ENCODE measurements at places on chromosomes 6 and 20.

DNA sequence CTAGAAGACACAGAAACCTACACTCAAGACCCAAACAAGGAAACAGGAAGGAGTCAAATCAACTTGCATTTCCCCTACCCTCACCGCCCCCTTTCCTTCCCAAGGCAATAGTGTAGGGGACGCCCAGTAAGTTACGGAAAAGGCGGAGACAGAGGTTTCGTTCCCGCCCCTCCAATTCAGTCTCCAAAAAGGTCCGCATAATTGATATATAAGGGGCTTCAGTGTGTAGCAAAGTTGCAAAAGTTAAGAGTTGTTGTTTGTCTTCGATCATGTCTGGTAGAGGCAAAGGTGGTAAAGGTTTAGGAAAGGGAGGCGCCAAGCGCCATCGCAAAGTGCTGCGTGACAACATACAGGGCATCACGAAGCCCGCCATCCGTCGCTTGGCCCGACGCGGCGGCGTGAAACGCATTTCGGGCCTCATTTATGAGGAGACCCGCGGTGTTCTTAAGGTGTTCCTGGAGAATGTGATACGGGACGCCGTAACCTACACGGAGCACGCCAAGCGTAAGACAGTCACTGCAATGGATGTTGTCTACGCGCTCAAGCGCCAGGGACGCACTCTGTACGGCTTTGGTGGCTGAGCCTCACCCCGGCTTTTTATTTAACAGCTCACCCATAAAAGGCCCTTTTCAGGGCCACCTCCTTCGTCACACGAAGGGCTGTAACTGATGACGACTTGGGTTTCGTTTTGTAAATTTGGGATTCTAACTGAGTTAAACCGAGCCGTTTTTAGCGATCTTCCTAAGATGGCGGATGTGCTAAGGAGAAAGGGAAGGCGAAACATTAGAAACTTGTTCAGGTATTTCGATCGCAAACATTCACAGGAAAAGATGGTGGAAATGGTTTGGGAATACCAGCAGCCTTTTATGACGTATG lies 124.6 kb upstream of the BTN3A2 start:
- peak; percentile 96 for DNase-seq

GRCh38 chr6:34661357-34661756 lies 35.2 kb downstream of the ILRUN start:
- no peak for DNase-seq

DNA sequence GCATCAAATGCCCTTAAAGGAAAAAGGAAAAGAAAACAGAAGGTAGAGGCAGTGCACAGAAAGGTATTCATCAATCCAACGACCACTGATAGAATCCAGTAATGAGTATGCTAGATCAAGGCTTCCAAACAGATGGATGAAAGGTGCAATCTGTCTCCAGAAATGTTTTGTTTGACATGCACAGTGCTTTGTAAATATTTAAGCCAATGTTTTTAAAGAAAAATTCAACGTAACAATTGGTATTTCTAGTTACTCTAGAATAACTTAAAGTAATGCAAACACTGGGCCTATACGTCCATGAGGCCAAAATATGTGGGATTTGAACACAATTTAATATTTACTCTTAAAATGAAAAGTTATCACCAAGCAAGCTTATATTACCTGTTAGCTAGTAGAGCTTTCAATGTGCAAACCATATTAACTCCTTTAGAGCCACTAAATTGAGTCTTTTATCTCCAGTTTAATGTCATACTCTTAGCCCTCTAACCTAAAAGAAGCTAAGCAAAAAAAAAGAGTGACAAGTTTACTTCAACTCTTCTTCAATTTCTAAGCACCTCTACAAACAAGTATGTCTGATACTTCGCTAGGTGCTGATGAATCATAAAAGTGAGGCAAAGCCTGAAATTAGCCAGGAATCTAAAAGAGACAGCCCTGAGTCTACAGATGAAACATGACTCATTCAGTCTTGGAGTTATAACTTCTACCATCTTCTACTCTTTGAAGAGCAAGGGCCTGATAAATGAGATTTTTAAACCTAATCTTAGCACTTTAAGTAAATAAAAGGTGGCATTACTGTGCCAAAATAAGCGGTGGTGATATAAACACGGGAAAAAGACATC lies 169.8 kb downstream of the PTPRK start:
- no peak for DNase-seq

DNA sequence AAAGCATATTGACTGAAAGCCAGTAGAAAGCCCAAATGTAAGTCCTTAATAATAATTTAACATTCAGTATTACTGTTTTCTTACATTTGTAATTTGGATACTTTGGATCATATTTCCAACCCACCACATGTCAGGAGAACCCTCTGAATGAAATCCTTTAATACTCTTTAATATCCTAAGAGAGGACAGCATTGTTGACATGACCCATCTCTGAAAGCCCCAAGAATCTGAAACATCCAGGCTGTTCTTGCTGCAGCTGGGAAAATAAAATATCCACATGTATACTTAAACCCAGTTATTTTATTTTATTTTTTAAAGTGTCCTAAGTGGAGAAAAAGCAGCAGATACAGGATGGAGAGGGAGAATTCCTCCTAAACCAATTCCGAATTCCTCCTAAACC lies 130.8 kb upstream of the RIPOR2 start:
- DNase-seq: no peak

- DNase-seq: no peak
These were observed 26.0 kb downstream of the TOX2 start for GRCh38 chr20:43940518-43941225.

- peak; percentile 70 for DNase-seq
These were observed 732 bp upstream of the STXBP5 start for GRCh38 chr6:147203311-147204059.

DNA sequence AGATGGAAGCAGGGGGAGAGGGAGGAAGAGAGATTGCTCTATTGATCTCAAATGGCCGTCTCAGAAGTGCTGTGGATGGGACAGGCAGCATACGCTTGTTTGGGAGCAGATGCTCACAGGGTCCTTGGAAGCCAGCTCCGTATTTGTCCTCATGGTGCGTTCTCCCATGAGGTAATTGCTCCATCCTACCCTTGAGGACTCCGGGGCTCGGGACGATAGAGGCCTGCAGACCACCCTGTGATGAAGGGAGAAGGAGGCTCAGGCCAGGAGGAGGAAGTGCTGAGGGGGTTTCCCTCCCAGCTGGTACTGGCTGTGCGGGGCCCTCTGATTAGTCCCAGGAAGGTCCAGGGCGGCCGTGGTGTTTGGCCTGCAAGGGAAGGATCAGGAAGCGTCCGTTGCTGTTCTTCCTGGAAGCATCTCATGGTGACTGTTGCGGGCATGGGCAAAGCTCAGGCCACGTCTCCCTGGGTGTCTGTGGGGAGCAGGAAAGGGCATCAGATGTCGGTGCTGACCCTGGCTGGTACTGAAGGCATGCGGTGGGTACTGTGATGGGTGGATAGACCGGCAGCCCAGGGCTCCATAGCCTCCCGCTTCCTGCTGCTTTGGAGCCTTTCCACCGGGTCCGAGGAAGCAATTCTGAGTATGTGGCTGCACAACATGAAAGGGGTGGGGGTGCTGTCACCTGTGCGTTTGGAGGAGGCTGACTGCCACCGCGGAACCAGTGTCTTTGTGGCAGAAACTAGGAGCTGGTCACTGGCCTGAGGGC lies 158.3 kb downstream of the SYCP2 start:
- no peak for DNase-seq

- no peak for DNase-seq
These were observed 125.3 kb upstream of the PLCB4 start for GRCh38 chr20:8943631-8944030.

DNA sequence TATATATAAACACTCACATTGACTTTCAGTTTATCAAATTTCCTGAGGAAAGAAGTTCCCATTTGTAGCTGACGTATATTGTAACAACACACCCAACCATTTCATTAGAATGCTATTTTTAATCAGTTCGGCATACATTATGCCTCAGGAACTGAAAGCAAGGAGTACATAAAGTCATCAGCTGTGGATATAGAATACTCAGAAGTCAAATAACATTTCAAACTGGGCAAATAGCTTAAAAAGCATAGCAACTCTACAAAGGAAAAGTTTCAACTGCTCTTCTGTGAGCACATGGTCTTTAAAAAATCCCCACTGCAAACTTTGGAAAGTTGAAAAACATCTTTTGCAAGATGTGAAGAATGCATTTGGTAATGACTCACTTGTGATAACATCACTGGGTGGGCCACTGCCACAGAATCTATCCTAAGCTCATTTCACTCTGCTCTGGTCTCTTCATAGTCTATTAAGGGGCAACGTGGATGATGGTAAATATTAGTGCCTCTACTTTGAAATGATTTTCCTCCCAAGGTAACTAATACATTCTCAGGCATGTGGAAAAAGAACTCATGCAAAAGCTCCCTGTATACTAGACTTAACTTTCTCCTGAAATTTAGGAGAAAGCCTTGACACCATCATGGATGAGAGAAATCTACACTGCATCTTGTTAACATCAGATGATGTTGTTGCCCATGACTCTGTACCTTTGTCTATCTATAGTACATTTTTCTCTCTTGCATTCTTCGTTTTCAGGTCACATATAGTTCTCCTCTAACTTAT lies 49.2 kb downstream of the FYN start:
- peak; percentile 57 for DNase-seq

DNA sequence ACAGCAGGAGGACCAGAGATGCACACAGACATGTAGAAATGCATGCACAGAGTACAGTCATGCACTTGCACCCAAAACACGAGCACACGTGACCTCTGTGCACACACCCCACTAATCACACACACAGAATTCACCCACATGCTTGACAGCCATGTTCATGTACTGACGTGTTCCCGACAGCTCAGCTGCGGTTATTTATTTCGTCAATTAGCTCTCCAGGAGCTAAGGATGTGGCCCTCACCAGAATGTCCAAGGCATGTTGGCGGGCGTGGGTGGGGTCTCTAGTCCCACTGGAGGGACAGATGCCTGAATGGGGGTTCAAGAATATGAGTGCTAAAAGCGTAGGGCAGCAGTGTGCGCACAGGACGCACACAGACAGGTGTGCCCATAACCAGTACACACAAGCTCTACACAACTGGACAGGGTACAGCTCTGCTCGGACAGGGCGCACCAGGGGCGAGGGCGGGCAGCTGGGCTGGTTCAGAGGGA lies 571 bp upstream of the PRPF6 start:
- DNase-seq: peak; percentile 60

DNA sequence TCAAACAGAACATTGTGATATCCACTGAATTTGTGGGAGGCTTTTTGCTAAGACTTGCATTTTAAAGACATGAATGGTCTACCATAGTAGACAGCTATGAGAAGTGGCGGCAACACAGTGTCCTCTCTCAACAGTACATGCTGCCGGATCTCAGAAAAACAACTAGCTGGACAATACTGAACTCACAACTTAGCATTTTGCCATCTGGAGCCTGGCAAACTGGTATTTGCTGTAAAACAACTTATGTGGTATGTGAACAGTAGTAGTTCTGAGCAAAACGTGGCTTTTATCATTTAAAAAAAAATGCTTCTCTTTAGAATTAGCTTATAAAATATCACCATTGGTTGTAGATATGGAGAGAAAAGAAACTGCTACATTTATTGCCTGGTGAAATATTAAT lies 3.3 kb upstream of the PXDC1 start:
- DNase-seq: no peak

- DNase-seq: no peak
These were observed 449.4 kb upstream of the PTCHD4 start for GRCh38 chr6:48560408-48560807.

GRCh38 chr20:42494290-42494689 lies 695.4 kb downstream of the PTPRT start:
- no peak for DNase-seq

DNA sequence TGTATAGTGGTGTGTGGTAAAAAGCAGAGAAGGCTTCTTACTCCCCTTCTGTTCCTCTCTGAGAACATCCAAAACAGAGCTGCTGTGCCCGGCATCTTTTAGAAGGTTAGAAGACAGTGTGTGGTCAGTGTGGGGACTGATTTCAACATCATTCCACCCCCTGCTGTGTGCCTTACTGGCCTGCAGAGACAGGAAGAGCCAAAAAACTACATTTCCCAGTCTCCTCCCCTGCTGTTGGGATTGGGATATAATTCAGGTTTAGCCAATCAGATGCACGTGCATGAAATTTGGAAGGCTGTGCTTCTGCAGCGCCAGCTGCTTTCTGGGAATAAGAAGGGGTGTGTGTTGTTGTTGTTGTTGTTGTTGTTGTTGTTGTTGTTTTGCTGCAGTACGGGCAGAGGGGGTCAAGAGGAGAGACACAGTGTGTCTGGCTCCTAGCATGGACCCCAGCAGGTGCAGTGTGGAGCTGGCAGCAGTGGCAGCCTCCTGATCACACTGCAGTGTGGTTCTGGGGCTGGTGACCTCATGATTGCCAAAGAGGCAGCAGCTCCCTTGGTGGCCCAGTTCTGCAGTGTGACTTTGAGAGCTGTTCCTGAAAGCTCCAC lies 74.7 kb downstream of the MRPL14 start:
- no peak for DNase-seq

- no peak for DNase-seq
These were observed 29.6 kb downstream of the ADA start for GRCh38 chr20:44621939-44622338.

Data from activated CD4-positive, alpha-beta T cell treated with anti-CD3 and anti-CD28 coated beads, Interleukin-2, amount 50 U/mL, for 16 hours (primary cell).